ENCODE measurements at places on chromosomes 16 and 17. TPM values are rescaled to one million over a fixed set of nuclear protein-coding genes. Genes with fewer than 3 reads are reported as not detected.

Gene MPP2
- total RNA-seq = 2.0 TPM

Gene KRTAP2-2
- total RNA-seq = not detected

Gene EFCAB3
- not detected for total RNA-seq

Gene DOC2A
- 0.34 TPM for total RNA-seq

Gene HSD17B2
- total RNA-seq = not detected

Gene P2RX1
- total RNA-seq = 0.43 TPM

- H3K27me3 ChIP-seq = no peaks in the 10 kb centered on the region
- no peaks in the 10 kb centered on the region for H3K4me1 ChIP-seq
- no peaks in the 10 kb centered on the region for H3K36me3 ChIP-seq
- no peak for DNase-seq
- H3K4me3 ChIP-seq = no peak overlapping the region
These were observed 284.2 kb downstream of the SNX29 start for GRCh38 chr16:12260647-12261262.

DNA sequence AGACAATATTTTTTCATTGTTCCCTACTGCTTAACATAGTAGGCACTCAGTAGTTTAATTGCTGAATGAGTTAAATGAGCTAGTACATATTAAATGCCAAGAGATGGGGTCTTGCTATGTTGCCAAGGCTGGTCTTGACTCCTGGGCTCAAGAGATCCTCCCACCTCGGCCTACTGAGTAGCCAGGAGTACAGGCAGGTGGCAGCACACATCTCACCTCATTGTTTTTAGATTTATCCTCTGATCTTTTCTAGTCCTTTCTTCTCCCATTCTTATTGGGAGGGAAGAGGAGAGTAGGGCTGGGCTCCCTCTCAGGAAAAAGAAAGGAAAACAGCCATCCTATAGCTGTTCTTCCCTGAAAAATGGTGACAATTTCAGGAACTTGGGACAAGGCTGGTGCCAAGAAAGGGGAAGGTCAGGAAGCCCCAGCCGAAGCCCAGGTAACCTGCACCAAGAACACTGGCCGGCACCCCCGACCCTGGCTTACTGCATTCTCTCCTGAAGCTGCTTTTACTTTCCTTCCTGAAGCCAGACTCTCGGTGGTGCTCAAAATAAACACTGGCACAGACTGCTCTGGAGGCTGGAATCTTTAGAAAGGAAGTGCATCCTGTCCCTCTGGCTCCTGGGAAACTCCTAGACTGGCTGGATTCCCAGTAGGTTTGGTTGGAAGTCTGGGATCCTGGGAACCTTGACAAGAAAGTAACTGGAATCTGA, 2.7 kb downstream of the TNFAIP1 start:
- H3K36me3 ChIP-seq = peaks cover 15% of the 10 kb centered on the region
- H3K4me3 ChIP-seq = no peak overlapping the region
- H3K27ac ChIP-seq = no peak overlapping the region
- DNase-seq = no peak
- no peaks in the 10 kb centered on the region for H3K27me3 ChIP-seq

- no peak for DNase-seq
- H3K36me3 ChIP-seq = no peaks in the 10 kb centered on the region
- no peaks in the 10 kb centered on the region for H3K27me3 ChIP-seq
These were observed 106.7 kb upstream of the SDK2 start for GRCh38 chr17:73750975-73751374.

DNA sequence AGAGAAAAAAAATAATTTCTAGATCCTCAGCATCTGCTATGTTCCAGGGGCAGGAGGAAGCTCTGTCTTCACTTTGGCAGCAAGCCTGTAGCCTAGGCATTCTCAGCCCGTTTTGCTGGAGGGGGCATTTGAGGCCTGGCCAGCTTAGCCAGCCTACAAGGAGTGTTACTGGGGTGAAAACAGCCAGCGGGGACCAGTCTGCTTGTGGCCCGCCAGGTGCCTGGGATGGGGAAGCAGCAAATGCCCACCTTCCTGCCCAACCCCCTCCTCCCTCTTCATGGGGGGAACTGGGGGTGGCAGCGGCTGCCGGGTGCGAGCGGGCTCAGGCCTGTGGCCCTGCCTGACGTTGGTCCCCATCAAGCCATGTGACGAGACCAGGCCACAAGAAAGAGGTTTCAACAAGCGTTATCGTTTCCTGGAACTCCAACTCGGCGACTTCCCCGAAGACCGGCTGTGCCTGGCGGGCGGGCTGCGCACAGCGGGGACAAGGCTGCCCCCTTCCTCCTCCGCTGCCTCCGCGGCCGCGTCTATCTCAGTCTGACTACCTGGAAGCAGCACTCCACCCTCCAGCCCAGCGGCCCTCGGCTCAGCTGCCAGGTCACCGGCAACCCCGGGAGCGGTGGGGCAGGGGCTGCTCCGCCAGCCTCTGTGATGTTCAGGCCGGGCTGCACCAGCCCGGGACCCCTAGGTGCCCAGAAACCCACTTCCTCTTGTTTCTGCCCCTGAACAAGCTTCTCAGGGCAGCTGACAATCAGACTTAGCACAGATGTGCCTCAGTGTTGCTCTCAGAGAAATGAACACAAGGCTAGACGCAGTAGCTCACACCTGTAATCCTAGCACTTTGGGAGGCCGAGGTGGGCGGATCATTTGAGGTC, 22.9 kb downstream of the SOCS1 start:
- DNase-seq = peak; percentile 97
- H3K27ac ChIP-seq = peak overlapping the region; percentile 99

- peaks cover 17% of the 10 kb centered on the region for H3K27me3 ChIP-seq
- no peak overlapping the region for H3K4me3 ChIP-seq
- no peak for DNase-seq
- H3K4me1 ChIP-seq = peaks cover 7% of the 10 kb centered on the region
These were observed 388.0 kb upstream of the TNRC6C start for GRCh38 chr17:77570565-77570898.

GRCh38 chr16:2840914-2841313, 10.8 kb downstream of the ZG16B start:
- H3K4me3 ChIP-seq = no peak overlapping the region
- no peaks in the 10 kb centered on the region for H3K27me3 ChIP-seq
- peaks cover 35% of the 10 kb centered on the region for H3K4me1 ChIP-seq

- H3K4me3 ChIP-seq = no peak overlapping the region
- H3K27ac ChIP-seq = no peak overlapping the region
- peaks cover 3% of the 10 kb centered on the region for H3K27me3 ChIP-seq
- peaks cover 55% of the 10 kb centered on the region for H3K4me1 ChIP-seq
- no peaks in the 10 kb centered on the region for H3K36me3 ChIP-seq
These were observed 92.9 kb downstream of the IRF8 start for GRCh38 chr16:85991856-85992255.

DNA sequence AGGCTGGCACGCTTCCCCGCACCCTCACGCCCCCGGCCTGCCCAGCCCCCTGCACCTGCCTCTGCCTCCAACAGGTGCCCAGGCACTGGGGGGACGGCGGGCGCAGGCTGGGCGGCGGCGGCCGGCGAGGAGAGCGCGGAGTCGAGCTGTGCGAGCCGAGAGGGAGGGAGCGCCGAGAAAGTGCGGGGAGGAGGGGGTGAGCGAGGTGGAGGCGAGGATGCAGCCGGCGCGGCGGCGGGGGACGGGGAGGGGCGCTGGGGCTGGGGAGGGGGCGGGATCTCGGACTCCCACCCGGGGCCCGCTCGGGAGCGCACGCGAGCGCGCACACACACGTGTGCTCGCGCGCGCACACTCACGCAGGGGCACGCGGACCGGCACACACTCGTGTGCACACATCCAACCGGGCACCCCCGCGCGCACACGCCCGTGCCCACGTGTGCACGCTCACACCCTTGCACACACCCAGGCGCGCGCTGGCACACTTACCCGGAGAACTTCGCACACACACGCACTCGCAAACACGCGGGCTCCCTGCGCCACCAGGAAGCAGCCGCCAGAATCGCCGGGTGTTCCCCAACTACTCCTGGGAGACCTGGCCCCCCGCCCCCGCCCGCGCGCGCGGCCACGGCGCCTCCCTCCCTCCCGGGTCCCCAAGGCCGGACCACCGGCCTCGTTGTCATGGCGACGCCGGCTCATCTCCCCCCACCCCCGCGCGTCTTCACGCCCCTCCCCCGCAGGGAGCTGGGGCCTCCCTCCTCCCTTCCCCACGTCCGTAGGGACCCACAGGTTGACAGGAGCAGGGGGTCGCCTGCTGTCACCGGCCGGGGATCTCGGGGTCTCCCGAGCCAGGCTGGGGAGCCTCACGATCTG, at the start of gene DOC2A:
DOC2A (minus strand) TSS at position 184 of the 870 bp plus-strand sequence. CDS start 805 bp downstream, outside the sequence.
- peaks cover 12% of the 10 kb centered on the region for H3K4me1 ChIP-seq
- H3K4me3 ChIP-seq = peak within 1 kb of the TSS; percentile 66
- peak; percentile 52 for DNase-seq

All from activated CD4-positive, alpha-beta memory T cell treated with anti-CD3 and anti-CD28 coated beads for 36 hours (primary cell).